RKO (cell line): ENCODE measurements at places on chromosomes 1 and 21.

DNA sequence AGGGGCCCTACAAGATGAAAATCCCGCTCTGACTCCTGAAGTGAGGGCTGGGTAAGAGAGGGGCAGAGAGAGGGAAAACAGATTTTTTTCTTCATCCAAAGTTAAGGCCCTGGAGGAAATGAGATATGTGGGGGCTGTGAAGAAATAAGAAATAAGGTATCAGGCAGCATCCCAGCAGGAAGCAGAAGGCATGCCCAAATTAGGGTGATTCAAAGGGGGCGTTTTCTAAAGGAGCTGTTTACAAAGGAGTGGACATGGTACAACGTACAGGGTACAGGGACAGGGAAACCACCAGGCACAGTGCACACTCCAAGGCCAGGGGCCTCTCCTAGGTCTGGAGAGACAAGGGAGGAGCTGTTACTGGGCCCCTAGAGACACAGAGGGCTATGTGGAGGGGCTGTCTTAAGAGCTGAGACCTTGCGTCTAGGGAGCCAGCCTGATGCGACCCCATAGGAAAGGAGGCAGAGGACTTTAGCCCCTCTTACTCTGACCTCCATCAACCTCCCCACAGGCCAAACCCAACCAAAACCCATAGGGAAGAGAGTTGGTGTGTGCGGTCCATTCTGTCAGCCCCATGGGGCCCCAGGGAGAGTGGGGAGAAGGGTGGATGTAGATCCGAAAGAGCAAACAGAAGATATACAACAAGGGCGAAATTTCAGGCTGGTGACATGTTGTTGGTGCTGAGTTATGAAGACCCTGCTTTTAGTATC, 38.6 kb downstream of the STYXL2 start:
- no peak for DNase-seq

- DNase-seq = no peak
These were observed 121.3 kb downstream of the GRIK3 start for GRCh38 chr1:36913016-36913415.

GRCh38 chr1:183723571-183723970, 70.5 kb upstream of the APOBEC4 start:
- no peak for DNase-seq

DNA sequence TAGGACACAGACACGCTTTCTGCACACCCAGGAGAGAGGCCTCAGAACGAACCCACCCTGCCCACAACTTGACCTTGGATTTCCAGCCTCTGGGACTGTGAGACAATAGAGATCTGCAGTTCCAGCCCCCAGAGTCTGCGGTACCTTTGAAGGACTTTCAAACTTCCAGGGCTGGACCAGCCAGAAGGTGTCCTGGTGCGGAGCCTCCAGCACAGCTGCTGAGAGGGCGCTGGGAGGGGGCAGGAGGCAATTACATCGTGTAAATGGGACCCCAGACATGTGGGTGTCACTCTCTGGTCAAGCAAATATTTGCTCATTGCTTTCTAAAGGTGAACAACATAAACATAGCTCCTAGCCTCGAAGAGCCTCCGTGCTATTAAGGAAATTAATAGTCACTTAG, 58.7 kb upstream of the ACTRT2 start:
- DNase-seq = no peak
